Kidney epithelial cell (primary cell): ENCODE measurements at places on chromosomes 1 and 21. TPM values are rescaled to one million over a fixed set of nuclear protein-coding genes. Genes with fewer than 3 reads are reported as not detected.

GRCh38 chr1:200749090-200749489, 10.4 kb downstream of the CAMSAP2 start:
- no peak for DNase-seq

The KCNJ9 gene
- total RNA-seq = not detected in 2 replicates

The BTBD19 gene
- 3.8 and 4.4 TPM in 2 replicates for total RNA-seq

The MPL gene
- not detected in 2 replicates for total RNA-seq

- no peak for DNase-seq
Measured at GRCh38 chr1:15197591-15198447, 44.3 kb downstream of the TMEM51 start.

DNA sequence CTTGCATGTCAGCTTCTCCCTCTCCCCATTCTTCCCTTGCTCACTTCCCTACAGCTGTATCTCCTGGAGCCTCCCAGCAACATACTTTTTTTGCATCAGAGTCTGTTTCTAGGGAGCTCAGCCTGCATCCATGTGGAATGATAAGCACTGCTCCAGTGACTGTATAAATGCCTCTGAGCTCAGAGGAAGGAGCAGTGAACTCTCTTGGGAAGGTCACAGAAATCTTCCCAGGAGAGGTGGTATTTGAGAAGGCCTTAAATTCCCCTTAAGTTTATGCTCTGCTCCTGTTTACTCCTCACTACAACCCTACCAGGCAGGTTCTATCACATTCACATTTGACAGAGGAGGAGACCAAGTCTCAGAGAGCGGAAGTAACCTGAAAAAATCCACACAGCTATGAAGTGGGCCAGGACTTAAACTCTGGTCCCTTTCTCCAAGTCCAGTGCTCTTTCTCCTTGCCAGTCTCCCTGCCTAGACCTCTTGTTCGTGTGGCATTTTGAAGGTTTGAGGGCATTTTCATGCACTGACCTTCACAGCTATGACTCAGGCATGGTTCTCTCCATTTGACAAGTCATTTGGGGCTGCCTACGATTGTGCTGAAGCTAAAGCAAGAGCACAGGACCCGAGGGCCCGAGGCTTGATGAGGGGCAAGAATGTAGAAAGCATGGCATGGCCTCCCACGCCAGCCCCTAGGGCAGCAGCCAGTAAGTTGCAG, 5.6 kb upstream of the UBXN10 start:
- DNase-seq = no peak

The LCE2B gene
- not detected in 2 replicates for total RNA-seq

The PPIAL4G gene
- not detected in 2 replicates for total RNA-seq

GRCh38 chr1:109493805-109494539, at the start of gene CYB561D1:
CYB561D1 (plus strand) TSS chr1:109494094; CDS start chr1:109494140, 46 bp downstream.
- DNase-seq = no peak

- no peak for DNase-seq
Measured at GRCh38 chr1:214708321-214708955, 105.4 kb downstream of the CENPF start.
